ENCODE measurements at places on chromosomes 6 and 20. TPM values are rescaled to one million over a fixed set of nuclear protein-coding genes. Genes with fewer than 3 reads are reported as not detected.
A peak's percentile ranks its signal among the peaks of the same experiment; 100 is the strongest.

The AGER gene
- 23.5 TPM for total RNA-seq

The KCNK16 gene
- not detected for total RNA-seq

The PPIL6 gene
- 0.73 TPM for total RNA-seq

The TREML1 gene
- not detected for total RNA-seq

The GOPC gene
- total RNA-seq: 17.1 TPM

The DEFB124 gene
- total RNA-seq: not detected

The BFSP1 gene
- total RNA-seq: 0.10 TPM

The ERVFRD-1 gene
- total RNA-seq: not detected

The WFDC13 gene
- not detected for total RNA-seq

The ENPP1 gene
- total RNA-seq: 0.27 TPM

The IL17F gene
- total RNA-seq: not detected

DNA sequence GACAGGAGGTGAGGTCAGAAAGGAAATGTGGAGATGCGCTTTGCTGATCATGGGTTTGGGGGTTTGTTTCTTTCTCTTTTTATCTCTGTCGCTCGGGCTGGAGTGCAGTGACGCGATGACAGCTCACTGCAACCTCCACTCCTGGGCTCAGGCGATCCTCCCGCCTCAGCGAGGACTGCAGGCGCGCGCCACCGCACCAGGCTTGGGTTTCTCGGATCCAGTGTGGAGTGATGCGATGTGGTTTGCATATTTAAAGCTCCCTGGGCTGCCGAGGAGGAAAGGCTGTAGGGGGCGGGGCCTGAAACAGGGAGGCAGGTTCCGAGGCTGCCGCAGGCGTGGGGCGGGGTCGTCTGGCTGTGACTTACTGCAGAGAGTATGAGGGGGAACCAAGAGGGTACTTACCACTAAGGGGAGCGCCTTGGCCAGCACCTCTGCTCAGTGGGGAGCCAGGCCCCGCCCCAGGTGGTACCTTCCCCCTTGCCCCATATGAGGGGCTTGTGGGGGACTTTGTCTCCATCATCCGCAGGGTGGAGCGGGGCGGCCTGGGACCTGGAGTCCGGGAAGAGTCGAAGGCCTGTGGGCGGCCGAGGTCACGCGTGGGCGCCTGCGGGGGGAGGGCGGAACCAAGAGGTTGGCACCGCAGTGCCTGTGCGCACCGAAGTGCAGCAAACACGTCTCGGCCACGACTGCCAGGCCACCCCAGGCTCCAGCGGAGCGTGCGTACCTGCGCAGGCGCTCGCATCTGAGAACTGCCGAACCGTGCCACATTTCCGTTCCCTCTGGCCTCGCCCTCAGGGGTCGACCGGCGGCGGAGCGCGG is 12.7 kb upstream of the BAK1 start:
- peak overlapping the region; percentile 58 for H3K4me3 ChIP-seq
- no peaks in the 10 kb centered on the region for H3K36me3 ChIP-seq
- H3K4me1 ChIP-seq: peaks cover 70% of the 10 kb centered on the region
- H3K27ac ChIP-seq: peak overlapping the region; percentile 93
- H3K27me3 ChIP-seq: no peaks in the 10 kb centered on the region

GRCh38 chr6:33634946-33635345 is 13.8 kb downstream of the ITPR3 start:
- H3K36me3 ChIP-seq: peaks cover 18% of the 10 kb centered on the region
- H3K27me3 ChIP-seq: no peaks in the 10 kb centered on the region
- no peak overlapping the region for H3K27ac ChIP-seq
- H3K4me3 ChIP-seq: peak overlapping the region; percentile 35
- peaks cover 53% of the 10 kb centered on the region for H3K4me1 ChIP-seq

DNA sequence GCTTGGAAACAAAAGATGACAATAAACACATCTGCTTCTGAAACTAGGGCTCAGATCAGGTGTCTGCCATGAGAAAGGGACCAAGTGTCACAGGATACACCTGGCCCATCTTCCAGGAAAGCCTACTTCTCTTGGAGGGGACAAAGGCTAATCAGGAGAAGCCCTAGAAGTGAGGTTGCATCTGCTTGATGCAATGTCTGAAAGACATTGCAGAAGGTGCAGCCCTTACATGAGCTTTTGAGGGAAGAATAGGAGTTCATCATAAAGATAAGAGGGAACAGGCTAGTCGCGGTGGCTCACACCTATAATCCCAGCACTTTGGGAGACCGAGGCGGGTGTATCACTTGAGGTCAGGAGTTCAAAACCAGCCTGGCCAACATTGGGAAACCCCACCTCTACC is 2.5 kb upstream of the BTN1A1 start:
- H3K4me1 ChIP-seq: peaks cover 24% of the 10 kb centered on the region
- H3K27me3 ChIP-seq: no peaks in the 10 kb centered on the region
- no peaks in the 10 kb centered on the region for H3K36me3 ChIP-seq
- H3K4me3 ChIP-seq: no peak overlapping the region
- DNase-seq: no peak
- H3K27ac ChIP-seq: no peak overlapping the region

GRCh38 chr6:138493413-138493812 is 5.9 kb downstream of the NHSL1 start:
- no peak overlapping the region for H3K27ac ChIP-seq
- no peak overlapping the region for H3K4me3 ChIP-seq
- peaks cover 15% of the 10 kb centered on the region for H3K27me3 ChIP-seq
- no peaks in the 10 kb centered on the region for H3K36me3 ChIP-seq

GRCh38 chr6:117463762-117464665 is 18.5 kb upstream of the DCBLD1 start:
- H3K27ac ChIP-seq: no peak overlapping the region
- no peak for DNase-seq
- no peaks in the 10 kb centered on the region for H3K36me3 ChIP-seq
- no peak overlapping the region for H3K4me3 ChIP-seq
- peaks cover 24% of the 10 kb centered on the region for H3K27me3 ChIP-seq

GRCh38 chr20:54539521-54540046 is 64.2 kb downstream of the DOK5 start:
- H3K27me3 ChIP-seq: peaks cover 2% of the 10 kb centered on the region
- H3K4me3 ChIP-seq: no peak overlapping the region
- no peak overlapping the region for H3K27ac ChIP-seq
- DNase-seq: no peak
- H3K36me3 ChIP-seq: no peaks in the 10 kb centered on the region
- no peaks in the 10 kb centered on the region for H3K4me1 ChIP-seq

- H3K36me3 ChIP-seq: no peaks in the 10 kb centered on the region
- H3K27ac ChIP-seq: no peak overlapping the region
- no peak overlapping the region for H3K4me3 ChIP-seq
These were observed 990 bp downstream of the BPI start for GRCh38 chr20:38304845-38305447.

- H3K4me1 ChIP-seq: peaks cover 22% of the 10 kb centered on the region
- DNase-seq: no peak
- no peaks in the 10 kb centered on the region for H3K27me3 ChIP-seq
- no peaks in the 10 kb centered on the region for H3K36me3 ChIP-seq
- no peak overlapping the region for H3K4me3 ChIP-seq
These were observed 36.2 kb downstream of the JAG1 start for GRCh38 chr20:10637563-10637962.

DNA sequence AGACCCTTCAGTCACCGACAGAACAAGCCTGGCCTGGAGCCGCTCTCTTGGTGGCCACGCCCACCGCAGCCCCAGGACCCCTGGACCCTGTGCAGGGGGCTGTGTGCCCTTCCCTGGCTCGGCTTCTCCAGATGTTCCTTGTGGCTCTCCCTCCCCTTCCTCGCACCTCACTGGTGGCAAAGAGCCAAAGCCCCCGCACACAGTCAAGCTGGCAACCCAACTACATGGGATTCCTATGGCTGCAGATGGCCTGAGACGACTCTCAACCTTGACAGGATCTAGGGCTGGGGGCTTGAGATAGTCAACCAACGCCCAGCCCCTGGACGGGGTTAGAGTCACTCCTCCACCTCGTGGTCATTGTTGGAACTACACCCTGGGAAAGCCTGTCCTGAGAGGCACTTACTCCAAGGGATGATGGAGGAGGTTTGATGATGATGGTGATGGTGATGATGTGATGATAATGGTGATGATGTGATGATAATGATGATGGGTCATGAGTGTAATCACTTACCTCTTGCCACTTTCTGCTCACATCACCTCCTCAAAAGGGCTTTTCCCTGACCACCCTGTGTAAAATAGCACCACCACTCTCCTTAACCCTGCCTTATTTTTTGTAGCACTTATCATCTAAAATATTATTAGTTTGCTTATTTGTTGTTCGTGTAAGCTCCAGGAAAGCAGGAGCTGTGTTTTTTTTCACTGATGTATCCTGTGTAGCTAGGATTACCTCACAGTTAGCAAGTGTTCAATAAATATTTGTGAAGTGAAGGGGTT is 278.4 kb downstream of the LRFN2 start:
- DNase-seq: peak; percentile 19
- no peak overlapping the region for H3K27ac ChIP-seq
- H3K4me3 ChIP-seq: no peak overlapping the region
- H3K36me3 ChIP-seq: no peaks in the 10 kb centered on the region
- peaks cover 26% of the 10 kb centered on the region for H3K27me3 ChIP-seq

DNA sequence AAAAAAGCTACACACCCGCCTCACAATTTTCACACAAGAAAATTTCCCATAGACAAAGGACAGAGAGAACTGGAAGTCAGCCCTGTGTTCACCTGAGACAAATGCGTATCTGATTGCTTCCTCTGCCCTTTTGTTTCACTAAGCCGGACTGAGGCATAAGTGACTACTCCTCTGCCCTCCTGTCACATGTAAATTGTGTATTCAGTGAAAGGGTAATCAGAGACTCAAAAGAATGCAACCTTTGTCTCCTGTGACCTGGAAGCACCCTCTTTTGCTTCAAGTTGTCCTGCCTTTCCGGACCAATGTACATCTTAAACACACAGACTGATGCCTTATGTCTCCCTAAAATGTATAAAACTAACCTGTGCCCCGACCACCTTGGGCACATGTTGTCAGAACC is 483.8 kb upstream of the EYS start:
- H3K36me3 ChIP-seq: no peaks in the 10 kb centered on the region
- H3K4me3 ChIP-seq: no peak overlapping the region
- no peaks in the 10 kb centered on the region for H3K27me3 ChIP-seq

GRCh38 chr6:1418471-1419191 is 29.3 kb downstream of the FOXF2 start:
- H3K27ac ChIP-seq: no peak overlapping the region
- no peaks in the 10 kb centered on the region for H3K36me3 ChIP-seq
- no peak overlapping the region for H3K4me3 ChIP-seq
- H3K27me3 ChIP-seq: peaks cover 14% of the 10 kb centered on the region
- no peaks in the 10 kb centered on the region for H3K4me1 ChIP-seq

GRCh38 chr6:116101790-116102189 is 1.1 kb downstream of the NT5DC1 start:
- no peak for DNase-seq
- H3K36me3 ChIP-seq: peaks cover 27% of the 10 kb centered on the region
- peak overlapping the region; percentile 92 for H3K27ac ChIP-seq
- no peaks in the 10 kb centered on the region for H3K27me3 ChIP-seq
- peaks cover 57% of the 10 kb centered on the region for H3K4me1 ChIP-seq
- H3K4me3 ChIP-seq: peak overlapping the region; percentile 88

- no peaks in the 10 kb centered on the region for H3K36me3 ChIP-seq
- DNase-seq: no peak
- H3K4me1 ChIP-seq: no peaks in the 10 kb centered on the region
These were observed 159.2 kb downstream of the PLCB4 start for GRCh38 chr20:9227896-9228615.

DNA sequence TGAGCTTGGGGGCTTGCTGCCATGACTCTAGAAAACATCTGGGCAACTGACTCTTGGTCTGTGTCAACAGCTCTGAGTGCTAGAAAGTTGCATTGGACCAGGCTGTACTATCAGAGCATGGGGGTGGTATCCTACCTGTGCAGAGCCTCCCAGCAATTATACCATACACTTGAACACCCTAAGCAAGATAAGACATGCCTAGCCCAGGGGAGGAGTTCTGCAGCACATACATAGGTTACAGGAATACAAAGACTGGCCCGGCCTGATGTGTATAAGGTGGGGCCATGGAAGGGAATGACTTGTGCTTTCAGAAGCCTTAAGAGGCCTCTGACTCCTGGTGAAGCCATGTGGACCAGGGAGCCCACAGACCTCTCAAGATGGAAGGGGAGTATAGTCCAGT is 11.4 kb upstream of the MOCS1 start:
- H3K36me3 ChIP-seq: no peaks in the 10 kb centered on the region
- H3K27me3 ChIP-seq: peaks cover 2% of the 10 kb centered on the region
- DNase-seq: no peak
- no peaks in the 10 kb centered on the region for H3K4me1 ChIP-seq
- no peak overlapping the region for H3K4me3 ChIP-seq

DNA sequence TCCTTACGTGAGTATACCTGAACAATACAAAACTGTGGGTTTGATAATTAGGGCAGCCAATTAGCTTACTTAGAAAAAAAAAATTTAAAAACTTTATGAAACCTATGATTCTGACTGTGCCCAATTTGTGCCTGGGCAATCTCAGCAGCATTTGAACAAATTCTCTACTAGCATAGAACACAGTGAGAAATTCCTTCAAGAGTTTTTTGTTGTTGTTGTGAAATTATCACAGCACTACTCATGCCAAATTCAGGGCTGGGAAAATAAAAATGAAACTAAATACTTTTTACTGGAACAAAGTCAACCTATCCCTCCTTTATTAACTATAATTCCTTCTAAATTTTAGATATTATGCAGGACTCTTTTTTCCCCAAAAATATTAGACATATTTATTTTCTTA is 42.9 kb downstream of the POU3F2 start:
- no peak overlapping the region for H3K27ac ChIP-seq
- no peak for DNase-seq
- no peaks in the 10 kb centered on the region for H3K4me1 ChIP-seq
- no peaks in the 10 kb centered on the region for H3K27me3 ChIP-seq
- H3K36me3 ChIP-seq: peaks cover 39% of the 10 kb centered on the region

- no peak overlapping the region for H3K4me3 ChIP-seq
- DNase-seq: no peak
- no peaks in the 10 kb centered on the region for H3K4me1 ChIP-seq
- H3K27ac ChIP-seq: no peak overlapping the region
- H3K27me3 ChIP-seq: no peaks in the 10 kb centered on the region
- no peaks in the 10 kb centered on the region for H3K36me3 ChIP-seq
These were observed 29.2 kb downstream of the ID4 start for GRCh38 chr6:19866173-19866984.

DNA sequence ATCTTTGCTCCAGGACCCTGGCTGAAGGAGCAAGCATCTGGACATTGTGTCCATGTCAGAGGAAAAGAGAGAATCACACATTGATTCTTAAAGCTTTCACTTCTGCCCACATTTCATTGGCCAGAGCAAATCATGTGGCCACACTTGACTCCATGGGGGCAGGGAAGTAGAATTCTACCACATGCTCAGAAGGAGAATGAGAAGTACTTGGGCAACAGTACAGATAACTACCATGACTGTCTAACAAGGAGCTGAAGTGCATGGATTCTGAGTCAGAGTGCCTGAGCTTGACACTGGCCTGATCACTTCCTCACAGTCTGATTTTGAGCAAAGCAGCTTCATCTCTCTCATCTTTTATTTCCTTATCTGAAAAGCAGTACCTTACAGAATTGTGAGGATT is 38.6 kb downstream of the GHRH start:
- peaks cover 87% of the 10 kb centered on the region for H3K36me3 ChIP-seq
- peak overlapping the region; percentile 70 for H3K27ac ChIP-seq
- H3K4me1 ChIP-seq: peaks cover 4% of the 10 kb centered on the region
- no peak overlapping the region for H3K4me3 ChIP-seq
- no peaks in the 10 kb centered on the region for H3K27me3 ChIP-seq

- no peak overlapping the region for H3K27ac ChIP-seq
- no peak for DNase-seq
- H3K4me1 ChIP-seq: no peaks in the 10 kb centered on the region
- H3K4me3 ChIP-seq: no peak overlapping the region
These were observed 222.5 kb upstream of the SPTLC3 start for GRCh38 chr20:12786276-12786675.

- no peaks in the 10 kb centered on the region for H3K36me3 ChIP-seq
- DNase-seq: no peak
- H3K27me3 ChIP-seq: no peaks in the 10 kb centered on the region
- H3K4me1 ChIP-seq: no peaks in the 10 kb centered on the region
- H3K27ac ChIP-seq: no peak overlapping the region
These were observed 447.0 kb upstream of the CDH4 start for GRCh38 chr20:60804918-60805630.
